NCI-H1436 treated with DMSO at 0.1 percent for 48 hours (cell line): ENCODE measurements at places on chromosomes 3 and 15.

- DNase-seq = no peak
Observed at GRCh38 chr15:31340592-31340991, 14.0 kb downstream of the KLF13 start.

GRCh38 chr3:35664460-35664919, 25.2 kb downstream of the ARPP21 start:
- DNase-seq = peak; percentile 14

- DNase-seq = no peak
Observed at GRCh38 chr3:159795681-159796175, 192.9 kb upstream of the IL12A start.

DNA sequence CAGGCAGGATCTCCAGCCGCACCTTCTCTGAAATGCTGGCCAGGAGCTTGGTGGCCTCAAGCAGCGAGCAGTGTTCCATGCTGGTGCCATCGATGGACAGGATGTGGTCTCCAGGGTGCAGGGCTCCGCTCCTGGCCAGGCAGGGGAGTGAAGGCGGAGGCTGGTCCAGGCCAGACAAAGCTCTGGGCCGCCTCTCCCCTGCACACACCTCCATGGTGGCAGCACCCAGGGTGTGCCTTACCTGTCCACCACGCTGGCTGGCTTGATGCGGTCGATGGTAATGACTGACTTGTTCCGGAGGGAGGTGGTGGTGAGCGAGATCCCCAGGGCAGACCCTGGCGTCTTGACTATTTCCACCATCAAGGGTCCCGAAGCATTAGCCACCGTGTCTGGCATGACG, 20.0 kb downstream of the GRIP2 start:
- no peak for DNase-seq

- DNase-seq = no peak
Observed at GRCh38 chr15:69115031-69115430, 45.4 kb upstream of the GLCE start.

GRCh38 chr3:128617557-128618397, 32.8 kb downstream of the RPN1 start:
- peak; percentile 95 for DNase-seq

- no peak for DNase-seq
Observed at GRCh38 chr3:147372525-147373027, 33.8 kb downstream of the ZIC4 start.

- no peak for DNase-seq
Observed at GRCh38 chr3:111676211-111677006, 81.3 kb upstream of the ZBED2 start.

- no peak for DNase-seq
Observed at GRCh38 chr15:36406366-36406765, 173.1 kb upstream of the CDIN1 start.

DNA sequence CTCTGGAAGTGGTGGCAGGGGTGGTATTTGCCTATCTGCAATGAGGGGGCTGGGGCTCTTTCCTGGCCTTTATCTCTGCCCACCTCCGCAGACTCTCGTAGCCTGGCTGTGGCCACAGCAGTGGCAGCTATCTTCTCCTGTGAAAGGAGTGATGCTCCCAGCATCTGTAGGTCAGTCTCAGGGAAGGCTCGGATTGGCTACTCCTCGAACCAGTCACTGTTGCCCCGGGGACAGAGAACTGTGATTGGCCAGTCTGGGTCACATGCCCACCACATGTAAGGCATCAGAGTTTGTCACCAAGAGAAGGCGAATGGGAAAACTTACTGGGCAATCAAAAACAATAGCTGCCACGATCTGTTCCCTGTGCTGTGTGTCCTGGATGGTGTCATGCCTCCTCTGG, 30.1 kb upstream of the FGD5 start:
- DNase-seq = no peak

GRCh38 chr3:178754852-178755510, 218.7 kb downstream of the KCNMB2 start:
- DNase-seq = no peak

- DNase-seq = no peak
Observed at GRCh38 chr3:39879581-39879980, 70.2 kb downstream of the MYRIP start.

DNA sequence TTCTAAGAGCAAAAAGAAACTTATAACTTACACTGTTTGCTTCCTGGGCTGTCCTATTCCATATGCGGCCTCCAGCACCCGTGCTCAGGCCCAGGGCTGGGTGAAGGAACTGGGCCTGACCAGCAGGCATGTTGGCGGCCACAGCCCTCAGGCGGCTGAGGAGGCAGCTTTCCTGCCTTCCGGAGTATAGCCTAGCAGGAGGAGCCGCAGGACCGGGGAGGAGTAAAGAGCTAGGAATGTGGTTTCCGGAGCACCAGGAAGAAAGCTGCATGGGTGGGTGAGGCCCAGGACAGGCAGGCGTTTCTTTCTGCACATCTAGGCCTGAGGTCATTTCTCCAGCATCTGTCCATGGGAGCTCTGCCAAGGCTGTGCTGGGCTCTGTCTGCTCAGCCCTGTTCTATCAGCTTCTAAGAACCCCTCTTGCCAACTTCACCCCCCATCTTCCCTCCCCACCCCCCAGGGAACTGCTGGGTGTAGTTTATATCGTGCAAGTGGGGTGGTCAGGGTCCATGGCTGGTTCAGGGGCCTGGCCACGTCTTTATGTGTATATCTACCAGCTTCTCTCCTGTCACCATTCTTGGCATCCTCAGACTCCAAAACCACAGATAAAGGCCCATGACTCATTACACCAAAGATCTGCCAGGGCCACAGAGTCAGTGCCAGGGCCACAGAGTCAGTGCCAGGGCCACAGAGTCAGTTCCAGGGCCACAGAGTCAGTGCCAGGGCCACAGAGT, 7.8 kb upstream of the KIF7 start:
- no peak for DNase-seq

DNA sequence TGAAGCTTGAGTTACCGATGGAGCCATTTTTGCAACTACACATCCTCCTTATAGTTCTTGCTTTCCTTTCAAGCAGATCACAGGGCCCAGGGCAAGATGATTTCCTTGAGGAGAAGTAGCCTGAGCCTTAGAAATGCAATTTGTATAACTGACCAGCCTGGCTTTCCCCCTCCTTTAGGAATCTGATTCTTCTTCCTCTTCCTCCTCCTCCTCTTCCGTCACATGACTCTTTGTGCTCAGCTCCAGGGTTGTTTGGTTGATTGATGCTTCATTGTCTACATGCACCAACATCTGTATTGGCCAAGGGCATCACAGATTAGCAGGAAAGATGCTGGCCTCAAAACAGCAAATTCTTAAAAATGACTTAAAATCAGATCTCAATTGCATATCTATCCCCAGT, 3.3 kb downstream of the SNAPC5 start:
- no peak for DNase-seq

GRCh38 chr3:16504242-16504641, 9.3 kb downstream of the RFTN1 start:
- no peak for DNase-seq

GRCh38 chr15:31448635-31448979, 122.0 kb downstream of the KLF13 start:
- DNase-seq = no peak

DNA sequence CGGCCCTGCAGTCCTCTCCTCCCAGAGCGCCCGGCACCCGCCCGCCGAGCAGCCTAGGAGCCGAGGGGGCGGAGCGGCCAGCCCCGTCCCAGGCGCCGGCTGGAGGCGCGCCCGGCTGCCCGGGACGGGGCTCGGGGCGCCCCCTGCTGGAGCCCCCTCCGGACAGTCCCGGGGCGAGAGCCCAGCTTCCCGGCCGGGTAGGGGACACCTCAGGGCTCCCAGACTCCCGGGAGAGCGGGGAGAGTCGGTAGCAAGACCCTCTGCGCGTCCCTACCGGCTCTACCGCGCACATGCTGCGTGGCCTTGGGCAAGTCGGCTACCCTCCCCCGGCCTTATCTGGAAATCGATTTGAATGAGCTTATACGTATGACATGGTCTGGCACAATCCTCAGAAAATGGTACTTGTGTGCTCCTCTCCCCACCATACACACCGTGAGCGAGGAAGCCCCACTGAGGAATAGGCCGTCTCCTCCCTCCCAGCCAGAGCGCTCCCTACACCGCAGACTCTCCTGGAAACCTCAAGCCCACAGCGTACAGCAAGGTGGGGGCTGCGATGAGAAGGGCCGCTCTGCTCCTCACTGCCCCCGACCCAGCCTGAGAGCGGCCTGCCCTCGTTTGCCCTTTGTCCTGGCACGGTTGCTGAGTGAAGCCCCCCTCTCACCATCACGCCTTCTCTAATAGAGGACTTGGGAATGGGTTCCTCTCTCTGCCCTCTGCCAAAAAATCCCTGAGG, at the start of gene DAPK2:
Gene DAPK2, minus strand, starts transcription at position 65 of the 733 bp plus-strand sequence. CDS start 6,224 bp downstream, outside the sequence.
- no peak for DNase-seq
